ENCODE measurements at places on chromosomes 12 and 14.

DNA sequence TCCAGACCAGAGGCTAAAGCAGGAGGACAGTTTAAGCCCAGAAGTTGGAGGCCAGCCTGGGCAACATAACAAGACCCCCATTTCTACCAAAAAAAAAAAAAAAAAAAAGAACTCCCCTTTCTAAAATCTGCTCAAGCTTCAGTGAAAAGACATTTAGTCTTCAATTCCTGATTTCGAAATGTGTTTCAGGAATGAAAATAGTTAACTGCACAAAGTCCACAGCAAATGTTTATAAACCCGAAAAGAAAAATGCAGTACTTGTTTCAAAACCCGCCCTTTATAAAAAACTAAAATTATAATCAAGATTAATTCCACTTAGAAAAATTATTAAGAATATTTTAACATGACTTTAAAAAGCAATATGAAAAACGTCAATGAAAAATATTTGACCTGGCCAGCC, 12.1 kb downstream of the ATXN2 start:
- no peak for DNase-seq
- peaks cover 5% of the 10 kb centered on the region for H3K4me1 ChIP-seq
- H3K4me3 ChIP-seq = no peak overlapping the region
- H3K27ac ChIP-seq = no peak overlapping the region
- H3K36me3 ChIP-seq = peaks cover 30% of the 10 kb centered on the region

- peaks cover 39% of the 10 kb centered on the region for H3K4me1 ChIP-seq
- no peak overlapping the region for H3K4me3 ChIP-seq
- peaks cover 6% of the 10 kb centered on the region for H3K27me3 ChIP-seq
- DNase-seq = no peak
- H3K36me3 ChIP-seq = no peaks in the 10 kb centered on the region
- no peak overlapping the region for H3K27ac ChIP-seq
These were observed 76.9 kb downstream of the SUSD6 start for GRCh38 chr14:69688299-69688649.

GRCh38 chr14:50395448-50395847, 1.2 kb downstream of the CDKL1 start:
- peak overlapping the region; percentile 89 for H3K4me3 ChIP-seq
- DNase-seq = no peak
- no peaks in the 10 kb centered on the region for H3K36me3 ChIP-seq
- H3K27ac ChIP-seq = no peak overlapping the region

DNA sequence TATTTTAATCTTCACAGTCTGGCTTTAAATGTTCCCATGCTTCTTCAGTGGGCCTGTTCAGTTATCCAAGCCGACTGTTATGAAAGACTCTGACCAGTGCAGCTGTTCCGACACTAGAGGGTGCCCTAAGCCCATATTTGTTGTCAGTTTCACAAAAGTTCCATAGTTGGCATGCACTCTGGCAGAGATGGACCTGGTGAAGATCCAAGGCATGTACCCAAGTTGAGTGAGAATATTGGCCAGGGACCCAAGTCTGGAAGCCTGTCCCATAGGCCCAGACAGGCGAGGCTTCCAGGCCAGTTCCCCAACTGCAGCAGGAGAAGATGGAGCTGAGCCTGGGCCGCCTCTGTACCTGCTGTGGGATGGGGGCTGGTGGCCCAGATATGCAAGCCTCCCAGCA, 27.4 kb upstream of the GUCY2C start:
- H3K4me1 ChIP-seq = no peaks in the 10 kb centered on the region
- peaks cover 15% of the 10 kb centered on the region for H3K36me3 ChIP-seq
- H3K27me3 ChIP-seq = no peaks in the 10 kb centered on the region

DNA sequence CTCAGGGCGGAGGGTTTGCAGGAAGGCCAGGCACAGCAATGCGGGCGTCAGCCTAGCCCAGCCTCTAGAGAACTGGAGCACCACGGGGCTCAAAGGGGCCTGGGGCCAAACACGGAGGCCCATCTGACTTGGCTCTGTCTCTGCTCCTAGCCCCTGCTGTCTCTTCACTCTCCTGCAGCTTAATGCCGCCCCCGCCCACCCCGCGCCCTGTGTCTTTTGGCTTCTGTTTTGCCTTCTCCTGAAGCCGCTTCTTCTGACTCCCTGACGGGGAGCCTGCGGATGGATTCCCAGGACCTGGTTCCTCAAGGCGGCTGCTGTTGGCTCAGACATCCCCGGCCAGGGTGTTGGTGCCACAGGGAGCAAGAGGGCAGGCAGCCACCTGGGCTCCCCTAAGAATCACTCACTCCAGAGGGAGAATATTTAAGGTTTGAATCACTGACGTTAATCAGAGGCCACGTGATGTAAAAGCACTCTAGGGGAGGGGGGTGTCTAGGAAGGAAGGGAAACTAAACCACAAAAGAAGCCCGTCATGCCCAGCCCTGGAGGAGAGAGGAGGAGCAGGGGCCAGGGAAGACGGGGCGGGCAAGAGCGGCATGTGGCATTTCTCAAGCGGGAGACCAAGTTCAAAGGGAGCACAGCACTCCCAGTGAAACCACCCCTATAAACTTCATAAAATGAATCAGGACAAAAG, 36.9 kb upstream of the PRMT8 start:
- peaks cover 30% of the 10 kb centered on the region for H3K4me1 ChIP-seq
- H3K27me3 ChIP-seq = peaks cover 15% of the 10 kb centered on the region
- no peaks in the 10 kb centered on the region for H3K36me3 ChIP-seq
- H3K27ac ChIP-seq = no peak overlapping the region
- no peak for DNase-seq

GRCh38 chr14:39827901-39828655, 395.8 kb upstream of the FBXO33 start:
- no peak overlapping the region for H3K27ac ChIP-seq
- DNase-seq = no peak
- no peak overlapping the region for H3K4me3 ChIP-seq

GRCh38 chr12:105825141-105825540, 313.6 kb downstream of the NUAK1 start:
- H3K36me3 ChIP-seq = peaks cover 6% of the 10 kb centered on the region
- peaks cover 6% of the 10 kb centered on the region for H3K27me3 ChIP-seq
- peak overlapping the region; percentile 19 for H3K27ac ChIP-seq
- H3K4me3 ChIP-seq = no peak overlapping the region
- H3K4me1 ChIP-seq = peaks cover 48% of the 10 kb centered on the region
- DNase-seq = no peak

DNA sequence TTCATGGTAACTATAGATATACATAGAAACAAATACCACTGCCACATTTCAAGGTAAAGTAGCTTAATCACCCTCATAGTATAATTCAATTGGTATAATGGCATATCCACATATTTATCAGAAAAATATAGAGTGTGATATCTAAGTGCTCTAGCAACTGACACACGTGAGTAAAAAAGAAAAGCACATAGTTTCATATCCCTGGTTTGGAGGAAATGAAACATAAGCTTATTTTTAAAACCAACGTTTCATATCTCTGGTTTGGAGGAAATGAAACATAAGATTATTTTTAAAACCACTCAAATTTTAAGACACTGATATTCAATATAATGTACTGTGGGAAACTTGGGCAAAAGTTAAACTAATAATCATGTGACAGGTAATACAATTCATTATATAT, 2.1 kb downstream of the OR6C70 start:
- H3K27me3 ChIP-seq = peaks cover 1% of the 10 kb centered on the region
- H3K27ac ChIP-seq = no peak overlapping the region

DNA sequence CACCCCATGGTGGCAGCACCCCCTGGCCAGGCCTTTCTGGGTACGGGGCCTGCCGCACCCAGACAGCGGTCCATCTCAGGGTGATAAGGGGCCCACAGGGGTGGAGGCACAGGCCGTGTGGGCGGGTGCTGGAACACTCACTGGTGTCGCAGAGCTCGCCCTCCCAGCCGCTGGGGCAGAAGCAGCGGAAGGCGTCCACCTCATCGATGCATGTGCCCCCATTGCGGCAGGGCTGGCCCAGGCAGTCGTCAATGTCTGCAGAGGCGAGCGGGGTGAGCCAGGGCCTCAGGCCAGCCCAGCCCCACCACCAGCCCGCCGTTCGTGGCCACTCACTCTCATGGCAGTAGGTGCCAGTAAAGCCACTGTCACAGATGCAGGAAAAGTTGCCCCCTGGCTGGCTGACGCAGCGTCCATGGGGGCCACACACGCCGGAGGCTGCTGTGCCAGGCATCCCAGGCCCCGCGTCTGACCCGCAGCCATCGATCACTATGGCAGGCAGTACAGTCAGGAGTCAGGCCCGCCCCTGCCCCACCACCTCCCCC, 19.9 kb downstream of the JAG2 start:
- H3K4me3 ChIP-seq = no peak overlapping the region
- no peak overlapping the region for H3K27ac ChIP-seq
- no peaks in the 10 kb centered on the region for H3K27me3 ChIP-seq

DNA sequence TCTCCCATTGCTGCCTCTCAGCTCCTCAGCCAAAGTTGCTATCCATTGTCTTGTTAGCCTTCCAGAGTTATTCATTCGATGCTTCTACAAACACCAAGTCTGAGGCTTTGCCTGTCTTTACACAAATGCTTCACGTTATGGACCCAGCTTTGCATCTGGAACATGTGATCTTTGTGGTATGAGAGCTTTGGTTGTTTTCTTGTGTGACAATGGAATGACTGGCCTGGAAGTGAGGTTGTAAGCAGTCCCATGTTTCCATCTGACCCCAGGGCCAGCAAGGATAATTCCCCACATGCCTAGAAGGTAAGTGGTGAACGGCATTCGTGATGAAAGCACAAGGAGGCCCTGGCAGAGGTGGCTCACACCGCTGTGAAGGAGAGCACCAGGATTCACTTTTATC, 866.7 kb upstream of the TMEM132C start:
- no peaks in the 10 kb centered on the region for H3K27me3 ChIP-seq
- no peaks in the 10 kb centered on the region for H3K36me3 ChIP-seq
- H3K4me1 ChIP-seq = peaks cover 8% of the 10 kb centered on the region
- DNase-seq = no peak

DNA sequence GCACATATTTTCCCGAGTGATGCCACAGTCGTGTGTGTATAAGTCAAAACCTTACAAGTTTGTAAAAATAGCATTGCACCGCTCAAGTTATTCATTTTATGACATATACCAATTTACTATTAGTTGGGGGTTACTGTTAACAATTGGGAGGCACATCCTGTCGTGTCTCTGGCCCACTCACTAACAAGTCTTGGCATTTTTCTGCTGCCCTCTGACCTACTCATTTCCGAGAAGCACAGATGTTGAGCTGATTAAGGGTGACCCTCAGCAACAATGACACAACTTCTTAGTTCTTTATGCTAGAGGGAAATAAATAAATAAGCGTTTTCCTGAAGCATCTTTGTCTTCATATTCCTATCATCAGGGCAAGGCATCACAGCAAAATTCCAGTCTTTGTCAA, 6.8 kb upstream of the ATG14 start:
- H3K4me1 ChIP-seq = no peaks in the 10 kb centered on the region
- no peaks in the 10 kb centered on the region for H3K36me3 ChIP-seq
- no peak for DNase-seq

DNA sequence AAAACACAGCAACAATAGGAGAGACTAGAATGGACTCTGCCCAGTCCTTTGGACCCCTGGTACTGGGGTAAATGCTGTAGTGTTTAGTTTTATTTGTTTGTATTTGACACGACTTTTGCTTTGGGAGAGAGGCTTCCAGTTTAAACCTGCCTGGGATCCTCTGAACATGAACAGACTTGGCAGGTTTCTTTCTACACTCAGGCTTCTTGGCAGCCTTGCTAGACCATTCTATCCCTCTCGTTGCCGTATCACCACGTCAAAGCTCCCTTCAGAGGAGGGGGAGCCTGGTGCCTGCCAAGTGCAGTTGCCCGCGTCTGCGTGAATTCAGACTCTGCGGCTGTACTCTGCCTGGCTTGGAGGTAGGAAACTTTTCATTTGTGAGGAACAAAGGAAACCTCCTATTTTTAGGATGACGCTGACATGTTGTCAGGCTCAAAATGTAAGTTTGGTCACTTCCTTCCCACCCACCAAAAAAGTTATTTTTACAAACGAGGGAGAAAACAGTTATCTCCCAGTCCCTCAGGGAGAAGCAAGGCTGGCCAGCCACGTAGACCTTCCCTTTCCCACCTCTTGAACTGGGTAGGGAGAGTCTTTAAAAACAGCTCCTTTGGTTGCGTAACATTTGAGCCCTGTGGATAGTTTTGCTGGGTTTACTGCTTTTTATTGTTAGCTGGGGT, 25.9 kb downstream of the CD9 start:
- no peaks in the 10 kb centered on the region for H3K36me3 ChIP-seq
- peaks cover 4% of the 10 kb centered on the region for H3K27me3 ChIP-seq
- H3K27ac ChIP-seq = no peak overlapping the region
- H3K4me3 ChIP-seq = no peak overlapping the region
- DNase-seq = no peak

GRCh38 chr14:32414808-32415255, 85.7 kb downstream of the AKAP6 start:
- no peak overlapping the region for H3K27ac ChIP-seq
- no peaks in the 10 kb centered on the region for H3K27me3 ChIP-seq
- peaks cover 7% of the 10 kb centered on the region for H3K4me1 ChIP-seq
- no peaks in the 10 kb centered on the region for H3K36me3 ChIP-seq
- DNase-seq = no peak

- H3K4me1 ChIP-seq = no peaks in the 10 kb centered on the region
- no peak for DNase-seq
- no peaks in the 10 kb centered on the region for H3K27me3 ChIP-seq
- H3K27ac ChIP-seq = no peak overlapping the region
- no peaks in the 10 kb centered on the region for H3K36me3 ChIP-seq
- no peak overlapping the region for H3K4me3 ChIP-seq
These were observed 184.1 kb downstream of the PRKD1 start for GRCh38 chr14:29743531-29743930.

GRCh38 chr14:54722791-54723432, 156.0 kb downstream of the SAMD4A start:
- H3K4me3 ChIP-seq = no peak overlapping the region
- H3K4me1 ChIP-seq = peaks cover 12% of the 10 kb centered on the region
- no peak for DNase-seq
- H3K27me3 ChIP-seq = peaks cover 4% of the 10 kb centered on the region
- no peaks in the 10 kb centered on the region for H3K36me3 ChIP-seq
- no peak overlapping the region for H3K27ac ChIP-seq

DNA sequence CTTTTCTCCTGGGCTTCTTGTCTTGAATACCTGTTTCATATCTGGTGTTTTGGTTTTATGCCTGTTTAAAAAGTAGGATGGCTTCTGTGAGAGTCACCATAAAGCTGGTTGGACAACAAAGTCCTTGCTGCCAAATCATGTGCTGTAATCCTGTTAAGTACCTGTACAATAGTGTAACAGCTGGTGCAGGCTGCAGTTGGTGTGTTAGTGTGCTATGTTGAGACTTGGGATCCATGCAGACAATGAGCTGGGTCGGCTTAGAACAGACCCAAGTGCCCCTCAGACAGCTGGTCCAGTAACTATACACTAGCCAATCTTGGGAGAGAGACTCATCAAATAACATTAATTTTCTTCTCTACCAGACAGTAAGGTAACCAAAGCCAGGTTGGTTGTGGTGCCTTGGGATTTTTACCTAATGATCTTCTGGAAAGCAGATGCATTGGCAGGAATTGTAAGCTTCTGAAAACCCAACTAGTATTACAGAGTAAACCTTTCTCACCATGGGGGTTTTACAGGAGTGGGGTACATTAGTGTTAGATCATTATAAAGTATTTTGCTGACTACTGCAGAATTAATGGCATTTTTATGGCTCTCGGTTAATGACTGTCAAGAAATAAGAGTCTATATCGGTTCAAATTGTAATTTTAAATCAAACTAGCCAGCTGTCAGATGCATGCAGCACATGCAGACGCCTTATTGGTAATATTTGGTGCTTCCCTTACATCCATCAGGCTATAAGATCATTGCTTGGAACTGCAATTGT, 231.2 kb downstream of the PDZRN4 start:
- no peaks in the 10 kb centered on the region for H3K27me3 ChIP-seq
- no peak overlapping the region for H3K27ac ChIP-seq
- no peaks in the 10 kb centered on the region for H3K4me1 ChIP-seq
